ENCODE measurements at places on chromosomes 7 and 10.

DNA sequence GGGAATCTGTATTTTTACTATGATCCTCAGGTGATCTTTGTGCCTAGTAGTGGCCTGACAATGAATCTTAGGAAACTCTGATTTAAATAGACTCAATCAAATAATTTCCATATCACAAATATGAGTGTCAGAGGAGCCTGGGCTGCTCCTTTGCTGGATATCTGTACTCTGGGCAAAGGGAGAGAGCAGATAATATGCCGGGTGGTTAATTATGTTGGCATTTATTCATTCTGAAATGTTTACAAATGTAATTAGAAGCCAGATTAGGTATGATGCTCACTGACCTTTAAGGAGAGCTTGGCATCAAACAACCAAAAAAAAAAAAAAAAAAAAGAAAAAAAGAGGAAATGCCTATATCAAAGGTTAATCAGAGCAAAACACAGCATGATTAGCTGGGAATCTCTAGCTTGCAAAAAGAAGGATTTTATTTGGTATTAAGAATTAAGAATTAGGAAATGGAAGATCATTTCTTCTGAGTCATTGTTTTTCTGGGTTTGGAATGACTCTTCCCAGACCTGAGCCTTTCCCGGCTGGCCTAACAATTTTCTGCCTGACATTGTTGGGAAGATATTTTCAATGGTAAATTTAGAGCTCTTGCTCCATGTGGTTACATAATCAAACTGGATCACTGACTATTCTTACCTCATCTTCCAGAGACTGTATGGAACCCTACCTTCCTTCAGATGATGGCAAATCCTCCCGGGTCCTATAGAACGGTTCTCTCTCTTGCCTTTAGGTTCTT is 365.3 kb downstream of the REEP3 start:
- DNase-seq: no peak

- DNase-seq: no peak
Observed at GRCh38 chr10:132557696-132558515, 20.3 kb downstream of the INPP5A start.

DNA sequence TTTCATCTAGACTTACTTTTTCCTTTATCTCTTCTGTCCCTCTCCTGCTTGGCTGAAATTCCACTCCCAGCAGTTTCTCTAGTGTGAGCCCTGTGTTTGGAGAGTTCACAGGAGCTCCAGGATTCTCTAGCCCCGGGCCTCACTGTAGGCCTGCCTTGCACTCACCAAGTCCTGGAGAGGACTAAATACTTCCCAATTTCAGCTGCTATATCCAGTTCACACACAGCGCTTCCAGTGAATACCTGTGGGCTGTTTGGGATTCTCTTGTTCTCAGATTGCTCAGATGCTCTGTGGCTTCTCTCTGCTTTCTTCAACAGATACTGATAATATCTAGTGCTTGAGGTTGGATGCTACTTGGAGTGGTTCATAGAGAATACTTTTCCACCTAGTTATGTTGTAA is 46.0 kb downstream of the MINPP1 start:
- DNase-seq: no peak

DNA sequence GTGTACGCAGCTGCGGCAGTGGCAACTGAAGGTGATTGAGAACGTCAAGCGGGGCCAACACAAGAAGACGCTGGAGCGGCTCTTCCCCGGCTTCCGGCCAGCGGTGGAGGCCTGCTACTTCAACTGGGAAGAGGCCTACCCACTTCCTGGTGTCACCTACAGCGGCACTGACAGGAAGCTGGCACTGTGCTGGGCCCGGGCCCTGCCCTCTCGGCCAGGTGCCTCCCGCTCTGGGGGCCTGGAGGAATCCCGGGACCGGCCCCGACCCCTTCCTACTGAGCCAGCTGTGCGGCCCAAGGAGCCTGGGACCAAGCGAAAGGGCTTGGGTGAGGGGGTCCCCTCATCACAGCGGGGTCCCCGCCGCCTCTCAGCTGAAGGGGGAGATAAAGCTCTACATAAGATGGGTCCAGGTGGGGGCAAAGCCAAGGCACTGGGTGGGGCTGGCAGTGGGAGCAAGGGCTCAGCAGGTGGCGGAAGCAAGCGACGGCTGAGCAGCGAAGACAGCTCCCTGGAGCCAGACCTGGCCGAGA is 6.5 kb downstream of the ZSWIM8 start:
- DNase-seq: no peak

GRCh38 chr10:133226251-133226808 is 3.7 kb upstream of the UTF1 start:
- no peak for DNase-seq

- DNase-seq: no peak
Observed at GRCh38 chr7:100516135-100516812, 22.7 kb upstream of the AGFG2 start.

DNA sequence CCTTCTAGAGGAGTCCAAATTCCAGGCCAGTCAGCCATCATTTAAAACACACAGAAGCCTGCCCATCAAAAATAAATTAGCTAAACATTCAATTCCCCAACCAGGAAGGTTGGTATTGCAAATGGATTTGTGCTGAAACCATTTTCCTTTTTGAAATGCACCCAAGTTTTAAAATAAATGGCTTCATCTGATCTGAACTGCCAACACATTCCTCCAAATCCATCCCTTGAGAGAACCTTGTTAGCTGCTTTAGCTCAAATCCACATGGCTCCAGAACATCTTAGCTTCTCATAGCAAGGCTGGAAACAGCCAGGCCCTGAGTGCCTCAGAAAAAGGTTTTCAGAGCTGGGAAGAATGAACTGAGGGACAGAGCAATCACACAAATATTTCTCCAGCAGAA is 306.3 kb downstream of the FZD1 start:
- no peak for DNase-seq

GRCh38 chr7:3399858-3400257 is 98.8 kb downstream of the SDK1 start:
- no peak for DNase-seq

- no peak for DNase-seq
Observed at GRCh38 chr7:22395222-22395621, 38.3 kb upstream of the RAPGEF5 start.

DNA sequence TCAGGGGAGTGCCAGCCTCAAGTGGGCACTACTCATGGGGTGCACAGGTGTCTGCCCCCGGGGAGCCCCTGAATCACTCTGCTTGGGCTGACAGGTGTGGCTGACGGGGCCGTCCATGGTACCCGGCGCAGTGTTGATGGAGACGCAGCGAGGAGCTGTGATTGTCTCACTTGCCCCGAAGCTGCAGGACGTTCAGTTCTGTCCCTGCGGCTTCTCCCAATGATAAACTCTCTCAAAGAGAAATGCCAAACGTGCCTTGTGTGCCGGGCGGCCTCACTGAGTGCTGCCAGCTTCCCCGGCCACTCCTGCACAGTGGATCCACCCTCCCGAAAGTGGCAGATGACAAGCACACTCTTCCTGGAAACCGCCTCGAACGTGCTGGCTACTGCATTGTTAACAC is 203.2 kb downstream of the DNAJB6 start:
- DNase-seq: no peak

GRCh38 chr10:43706166-43706565 is 57.5 kb upstream of the ZNF32 start:
- no peak for DNase-seq

- DNase-seq: no peak
Observed at GRCh38 chr10:128567551-128567950, 441.3 kb upstream of the MKI67 start.

DNA sequence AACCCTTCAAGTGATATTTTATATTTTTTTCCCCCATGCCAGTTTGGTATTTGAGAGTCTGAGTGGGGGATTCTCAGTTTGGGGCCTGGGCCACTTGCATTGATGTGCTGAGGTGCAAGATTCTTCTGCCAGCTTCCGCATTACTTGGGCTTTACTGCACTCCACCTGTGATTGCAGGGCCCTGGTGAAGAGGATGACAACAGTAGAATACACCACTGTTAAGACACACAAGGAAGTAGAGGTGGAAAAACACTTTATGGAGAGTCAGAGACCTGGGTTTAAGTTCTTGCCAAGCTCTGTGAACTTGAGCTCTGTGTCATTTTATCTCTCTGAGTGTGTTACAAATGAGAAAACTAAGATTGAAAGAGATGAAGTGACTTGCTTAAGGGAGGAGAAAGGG is 209.4 kb downstream of the LRMDA start:
- DNase-seq: no peak

- DNase-seq: no peak
Observed at GRCh38 chr7:11779864-11780674, 51.9 kb downstream of the THSD7A start.

- DNase-seq: no peak
Observed at GRCh38 chr7:45718464-45719330, 144.5 kb downstream of the ADCY1 start.

- DNase-seq: no peak
Observed at GRCh38 chr7:151088856-151089699, 2.8 kb downstream of the AGAP3 start.

DNA sequence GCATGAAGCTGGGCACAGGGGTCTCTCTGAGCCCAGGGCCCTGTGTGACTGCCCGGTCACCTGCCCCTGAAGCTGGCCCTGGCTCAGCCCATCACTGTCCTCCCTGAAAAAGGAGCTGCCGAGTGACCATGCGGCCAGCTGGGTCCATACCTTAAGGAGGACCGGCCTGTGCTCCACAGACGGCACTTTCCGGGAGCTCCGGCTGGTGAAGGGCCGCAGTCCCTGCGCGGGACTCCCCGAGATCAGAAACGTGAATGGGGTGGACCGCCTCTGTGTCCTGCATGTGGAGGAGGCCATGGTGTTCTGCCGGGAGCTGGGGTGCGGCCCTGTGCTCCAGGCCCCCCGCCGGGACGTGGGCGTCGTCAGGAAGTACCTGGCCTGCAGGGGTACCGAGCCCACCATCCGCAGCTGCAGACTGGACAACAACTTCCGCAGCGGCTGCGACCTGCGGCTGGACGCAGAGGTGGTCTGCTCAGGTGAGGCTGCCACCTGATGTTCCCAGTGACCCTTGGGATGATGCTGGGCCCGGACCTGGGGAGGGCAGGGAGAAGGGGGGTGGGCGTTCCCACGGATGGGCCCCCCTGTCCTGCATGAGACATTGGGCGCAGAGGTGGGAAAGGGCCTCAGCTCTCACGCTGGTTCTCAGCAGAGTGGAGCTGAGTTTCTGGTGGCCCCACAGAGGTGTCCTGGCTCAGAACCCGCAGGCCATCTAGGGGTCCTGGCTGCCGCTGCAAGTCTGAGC is 3.5 kb downstream of the SCART1 start:
- no peak for DNase-seq

- DNase-seq: no peak
Observed at GRCh38 chr7:30169579-30169978, 34.8 kb downstream of the MTURN start.

- DNase-seq: no peak
Observed at GRCh38 chr7:158411232-158411950, 176.2 kb downstream of the PTPRN2 start.

DNA sequence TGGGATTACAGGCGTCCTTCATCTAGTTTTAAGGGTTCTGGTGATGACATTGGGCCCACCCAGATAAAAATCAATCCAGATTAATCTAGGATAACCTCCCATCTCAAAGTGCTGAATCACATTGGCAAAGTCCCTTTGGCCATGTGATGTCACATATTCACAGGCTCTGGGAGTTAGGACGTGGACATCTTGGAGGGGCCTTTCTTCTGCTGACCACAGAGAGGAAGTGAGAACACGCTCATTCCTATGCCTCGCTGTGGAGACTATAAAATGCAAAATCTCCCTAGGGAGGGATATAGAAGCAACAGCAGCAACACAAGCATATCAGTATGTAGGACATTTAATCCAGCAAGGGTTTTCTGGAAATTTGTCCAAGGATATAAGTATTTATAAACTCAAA is 266.0 kb upstream of the PITRM1 start:
- DNase-seq: no peak

DNA sequence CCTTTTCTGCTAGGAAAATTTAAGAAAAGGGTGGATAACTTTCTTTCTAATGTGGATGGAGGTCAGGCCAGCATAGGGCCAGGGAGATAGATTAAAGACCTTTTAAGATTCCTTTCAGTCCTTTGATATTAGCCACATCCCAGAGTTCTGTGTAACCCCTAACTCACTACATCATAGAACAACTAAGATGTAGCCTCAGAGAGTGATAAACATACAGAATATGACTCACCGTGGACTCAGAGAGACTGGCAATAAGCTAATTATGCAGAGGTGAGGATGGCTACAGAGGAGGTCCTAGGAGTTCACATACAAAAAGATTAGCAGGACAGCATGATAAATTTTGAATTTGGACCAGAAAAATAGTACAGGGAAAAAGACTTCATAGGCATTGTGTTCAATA is 141.0 kb downstream of the AOAH start:
- DNase-seq: no peak

GRCh38 chr7:76089865-76090475 is 42.1 kb downstream of the MDH2 start:
- DNase-seq: no peak

DNA sequence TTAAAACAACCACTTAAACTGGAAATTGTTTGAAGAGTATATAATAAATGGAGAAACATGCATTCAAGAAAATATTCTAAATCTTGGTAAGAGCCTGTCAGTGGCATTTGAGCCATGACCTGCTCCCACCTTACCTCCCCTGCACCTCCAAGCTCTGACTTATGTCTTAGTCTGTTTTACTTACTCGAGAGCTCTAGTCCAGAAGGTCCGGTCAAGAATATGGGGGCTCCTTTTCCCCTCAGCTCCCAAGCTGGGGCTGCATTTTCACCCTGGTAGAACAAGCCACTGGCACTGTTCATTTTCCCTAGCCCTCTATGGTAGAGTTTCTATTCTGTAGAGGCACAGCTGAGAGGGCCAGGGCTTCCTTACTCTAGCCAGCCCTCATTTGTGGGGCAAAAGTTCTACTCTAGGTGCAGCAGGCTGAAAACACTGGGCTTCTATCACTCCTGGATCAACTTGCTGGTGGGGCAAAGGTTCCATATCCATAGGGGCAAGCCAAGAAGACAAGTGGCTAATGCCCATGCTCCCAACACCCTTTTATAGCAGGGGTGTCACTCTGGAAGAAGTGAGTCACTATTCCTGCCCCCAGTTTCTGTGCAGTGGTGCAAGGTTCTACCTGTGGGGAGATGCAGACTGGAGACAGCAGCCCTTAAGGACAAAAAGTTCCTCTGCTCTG is 40.6 kb downstream of the ZNF438 start:
- DNase-seq: no peak

GRCh38 chr10:60893231-60893630 is 50.8 kb downstream of the RHOBTB1 start:
- DNase-seq: no peak
